Non-pigmented ciliary epithelial cell (primary cell): ENCODE measurements at places on chromosomes 6 and 20.

- no peak for DNase-seq
Measured at GRCh38 chr6:139370283-139370998, 4.0 kb downstream of the CITED2 start.

GRCh38 chr6:168133168-168133561 is 54.2 kb upstream of the FRMD1 start:
- DNase-seq, result no peak

- no peak for DNase-seq
Measured at GRCh38 chr20:17694767-17695166, 5.0 kb upstream of the BANF2 start.

GRCh38 chr20:13868331-13868730 is 83.5 kb downstream of the NDUFAF5 start:
- DNase-seq, result no peak

- no peak for DNase-seq
Measured at GRCh38 chr20:43372051-43372450, 85.6 kb upstream of the SRSF6 start.

DNA sequence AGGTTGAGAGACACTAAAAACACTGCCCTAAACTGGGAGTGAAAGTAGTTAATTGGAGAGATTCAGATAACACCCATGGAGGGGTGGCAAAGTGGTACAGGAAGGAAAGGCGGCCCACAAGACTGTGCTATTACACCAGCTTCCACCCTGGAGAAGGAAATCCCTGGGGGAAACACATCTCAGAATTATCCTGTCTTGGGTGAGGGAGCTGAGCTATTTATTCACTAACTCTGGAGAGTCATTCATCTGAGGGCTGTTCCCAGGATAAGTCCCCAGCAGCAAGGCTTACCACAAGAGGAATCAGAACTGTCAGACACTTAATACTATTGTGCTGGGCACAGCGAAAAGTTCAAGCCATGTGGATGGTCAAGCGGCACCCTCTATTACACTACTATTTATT is 9.9 kb downstream of the TBCC start:
- no peak for DNase-seq

DNA sequence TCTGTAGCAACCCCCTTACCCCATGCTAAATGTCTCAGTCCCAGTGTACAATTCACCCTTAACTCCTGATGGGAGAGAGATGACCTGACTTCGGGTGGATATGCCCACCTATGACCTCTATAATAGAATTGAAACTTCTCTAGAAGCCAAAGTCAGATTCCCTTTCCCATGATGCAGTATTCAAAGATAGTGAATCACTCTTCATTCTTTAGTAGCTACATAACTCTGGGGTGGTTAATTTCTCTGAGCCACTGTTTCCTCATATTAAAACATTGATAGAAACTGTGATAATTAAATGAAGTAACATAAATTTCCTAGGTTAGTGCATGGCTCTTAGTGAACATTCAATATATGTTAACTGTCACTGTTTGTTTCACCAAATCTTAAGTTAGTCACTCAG is 500.4 kb downstream of the COL12A1 start:
- DNase-seq, result no peak

GRCh38 chr6:26065952-26066380 is 21.3 kb upstream of the HFE start:
- no peak for DNase-seq

DNA sequence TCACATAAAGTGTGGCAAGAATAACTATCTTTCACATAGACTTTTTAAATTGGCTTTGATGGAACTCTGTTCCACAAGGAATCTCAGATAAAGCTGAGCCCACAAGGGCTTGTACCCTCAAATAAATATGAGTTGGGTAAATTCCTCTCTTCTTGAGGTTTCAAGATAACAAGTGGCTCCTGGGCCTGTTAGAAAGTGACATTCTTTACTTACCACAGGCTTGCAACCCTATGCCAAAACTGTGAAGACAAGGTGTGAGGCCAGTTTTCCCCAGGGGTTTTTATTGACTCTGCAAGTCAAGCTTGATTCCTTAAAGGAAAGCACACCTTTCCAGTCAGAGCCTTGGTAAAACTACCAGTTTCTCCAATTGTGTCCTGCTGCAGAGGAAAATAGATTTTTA is 664.8 kb upstream of the GJE1 start:
- DNase-seq, result peak; percentile 31
